ENCODE measurements at places on chromosomes 16 and 17.

DNA sequence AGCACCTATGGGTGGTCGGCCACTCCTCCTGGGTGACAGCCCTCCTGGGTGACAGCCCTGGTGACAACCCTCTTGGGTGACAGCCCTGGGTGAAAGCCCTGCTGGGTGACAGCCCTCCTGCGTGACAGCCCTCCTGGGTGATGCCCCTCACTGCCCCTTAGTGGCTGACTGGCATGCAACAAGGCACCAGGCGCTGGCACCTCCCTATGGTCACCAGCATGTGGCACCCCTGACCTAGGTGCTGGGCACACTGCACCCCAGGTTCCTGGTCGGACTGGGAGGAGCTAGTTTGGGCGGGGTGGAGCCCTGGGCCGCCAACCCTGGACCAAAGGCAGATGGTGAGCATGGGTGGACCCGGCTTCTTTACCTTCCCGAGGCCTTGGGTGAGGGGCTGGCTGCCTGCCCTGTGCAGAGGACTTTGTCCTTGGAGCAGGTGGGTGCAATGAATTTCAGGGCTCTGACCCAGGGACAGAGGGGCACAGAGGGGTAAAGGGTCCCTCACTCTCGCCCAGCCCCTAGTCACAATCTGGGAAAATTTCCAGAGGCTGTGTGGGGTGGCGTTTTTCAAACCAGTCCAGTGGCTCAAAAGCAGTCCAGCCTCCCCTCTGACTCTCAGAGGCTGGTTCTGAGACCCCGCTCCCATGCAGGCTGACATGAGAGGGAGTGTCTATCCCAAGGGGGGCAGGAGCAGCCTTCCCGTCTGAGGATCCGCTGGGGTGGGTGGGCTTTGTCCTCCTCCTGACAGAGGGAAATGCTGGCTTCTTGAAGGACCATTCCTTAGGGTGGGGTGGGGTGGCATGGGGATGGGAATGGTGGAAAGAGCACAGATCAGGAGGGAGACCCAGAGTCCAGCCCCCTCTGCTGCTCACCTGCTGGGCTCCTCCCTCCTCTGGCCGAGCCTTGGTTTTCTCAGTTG, 25.9 kb upstream of the TNFRSF13B start:
- no peak for DNase-seq

- DNase-seq: no peak
Observed at GRCh38 chr17:34656801-34657200, 77.4 kb downstream of the TMEM132E start.

- no peak for DNase-seq
Observed at GRCh38 chr16:26599785-26600104, 467.0 kb upstream of the C16orf82 start.

DNA sequence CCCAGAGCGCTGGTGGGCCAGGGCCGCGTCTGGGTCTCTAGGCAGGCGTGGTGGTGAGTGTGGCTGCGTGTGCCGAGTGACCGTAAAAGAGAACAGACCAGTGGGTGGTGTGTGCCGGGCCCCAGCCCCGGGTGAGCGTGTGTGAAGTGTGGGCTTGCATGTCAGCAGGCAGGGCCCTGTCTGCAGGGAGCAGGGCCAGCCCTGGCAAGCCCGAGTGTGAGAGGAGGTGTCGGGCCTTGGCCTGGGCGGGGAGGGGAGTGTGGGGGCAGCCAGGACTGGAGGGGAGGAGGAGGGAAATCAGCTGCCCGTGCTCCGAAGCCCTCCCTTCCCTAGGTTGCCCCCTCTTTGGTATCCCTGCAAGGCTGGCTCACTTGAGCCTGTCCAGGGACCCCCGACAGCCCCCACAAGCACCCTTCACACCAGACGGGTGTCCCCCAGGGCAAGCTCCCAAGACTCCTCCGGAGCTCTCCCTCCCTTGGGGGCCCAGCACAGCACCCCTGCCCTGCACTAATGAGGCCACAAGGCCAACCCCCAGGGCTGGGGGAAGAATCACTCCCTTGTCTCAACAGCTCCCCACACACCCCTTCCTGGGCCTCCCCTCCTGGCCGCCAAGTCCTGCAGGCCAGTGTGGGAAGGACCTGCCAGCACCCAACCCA, 1.9 kb downstream of the USH1G start:
- no peak for DNase-seq

DNA sequence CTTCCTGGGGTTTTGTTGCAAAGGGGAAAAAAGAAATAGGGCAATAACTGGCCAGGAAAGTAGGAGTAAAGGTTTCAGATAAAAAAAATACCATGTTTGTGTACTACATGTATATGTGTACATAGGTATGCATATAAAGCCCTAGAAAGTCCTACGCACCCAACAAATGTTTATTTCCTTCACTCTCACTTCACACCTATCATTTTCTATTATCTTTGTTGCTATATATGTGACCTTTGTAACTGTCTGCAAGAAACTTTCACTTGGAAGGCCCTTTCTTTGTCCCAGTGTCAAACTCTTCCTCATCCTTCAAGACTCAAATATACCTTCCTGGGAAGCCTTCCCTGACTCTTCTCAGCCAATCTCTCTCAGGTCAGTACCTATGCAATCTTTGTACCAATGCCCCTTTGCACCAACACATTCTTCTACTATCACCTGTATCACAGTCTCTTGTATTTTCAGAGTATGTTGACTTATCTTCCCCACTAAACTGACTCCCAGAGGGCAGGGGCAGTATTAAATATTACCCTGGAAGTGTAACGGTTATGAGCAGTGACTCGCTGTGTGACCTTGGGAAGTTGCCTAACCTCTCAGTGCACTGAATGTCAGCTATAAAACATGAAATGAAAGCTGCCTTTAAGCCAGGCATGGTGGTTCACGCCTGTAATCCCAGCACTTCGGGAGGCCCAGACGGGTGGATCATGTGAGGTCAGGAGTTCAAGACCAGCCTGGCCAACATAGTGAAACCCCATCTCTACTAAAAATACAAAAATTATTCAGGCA, 6.5 kb downstream of the XPO6 start:
- no peak for DNase-seq

- DNase-seq: no peak
Observed at GRCh38 chr16:88602091-88602490, 31.9 kb downstream of the ZC3H18 start.

- DNase-seq: no peak
Observed at GRCh38 chr17:45052052-45052772, 780 bp upstream of the DCAKD start.

DNA sequence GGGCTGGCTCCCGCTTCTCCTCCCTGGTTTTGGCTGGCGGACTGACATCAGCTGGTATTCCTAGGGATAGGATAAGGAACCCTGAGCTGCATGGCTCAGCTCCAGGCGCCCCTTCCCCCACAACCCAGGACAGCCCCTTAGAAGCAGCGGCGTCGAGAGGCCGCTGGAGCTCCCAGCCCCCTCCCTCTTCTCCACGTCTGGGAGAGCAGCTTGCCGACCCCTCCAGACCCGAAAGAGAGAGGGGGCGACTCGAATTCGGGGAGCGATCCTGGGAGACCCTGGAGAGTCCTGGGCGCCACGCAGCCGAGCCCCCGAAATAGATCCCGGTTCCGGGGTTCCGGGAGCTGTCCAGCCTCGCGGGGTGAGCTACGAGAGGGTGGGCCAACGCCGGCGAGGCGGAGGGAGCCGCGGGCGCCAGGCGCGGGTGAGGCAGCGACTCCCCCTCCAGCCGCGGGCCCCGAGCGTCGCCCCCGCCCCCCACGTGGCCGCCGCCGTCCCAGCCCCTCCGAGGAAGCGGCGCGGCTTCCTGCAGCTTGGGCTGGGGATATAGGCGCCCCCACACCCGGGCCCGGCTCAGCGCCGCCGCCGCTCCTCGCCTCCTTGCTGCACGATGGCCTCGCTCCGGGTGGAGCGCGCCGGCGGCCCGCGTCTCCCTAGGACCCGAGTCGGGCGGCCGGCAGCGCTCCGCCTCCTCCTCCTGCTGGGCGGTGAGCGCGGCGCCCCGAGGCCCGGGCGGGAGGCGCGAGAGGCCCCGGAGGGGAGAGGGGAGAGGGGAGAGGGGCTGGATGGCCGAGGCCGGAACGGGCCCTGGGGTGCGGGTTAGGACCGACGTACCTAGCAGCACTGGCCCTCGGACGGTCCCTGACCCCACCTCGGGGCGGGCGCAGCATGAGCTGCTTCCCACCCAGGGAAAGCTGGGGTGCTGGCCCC, at the start of gene RAMP2:
TSS of gene RAMP2 (plus strand) at position 576 of the 930 bp plus-strand sequence. CDS start at position 611, 35 bp downstream.
- DNase-seq: no peak

GRCh38 chr16:55876854-55877253, 1.7 kb upstream of the CES5A start:
- no peak for DNase-seq

DNA sequence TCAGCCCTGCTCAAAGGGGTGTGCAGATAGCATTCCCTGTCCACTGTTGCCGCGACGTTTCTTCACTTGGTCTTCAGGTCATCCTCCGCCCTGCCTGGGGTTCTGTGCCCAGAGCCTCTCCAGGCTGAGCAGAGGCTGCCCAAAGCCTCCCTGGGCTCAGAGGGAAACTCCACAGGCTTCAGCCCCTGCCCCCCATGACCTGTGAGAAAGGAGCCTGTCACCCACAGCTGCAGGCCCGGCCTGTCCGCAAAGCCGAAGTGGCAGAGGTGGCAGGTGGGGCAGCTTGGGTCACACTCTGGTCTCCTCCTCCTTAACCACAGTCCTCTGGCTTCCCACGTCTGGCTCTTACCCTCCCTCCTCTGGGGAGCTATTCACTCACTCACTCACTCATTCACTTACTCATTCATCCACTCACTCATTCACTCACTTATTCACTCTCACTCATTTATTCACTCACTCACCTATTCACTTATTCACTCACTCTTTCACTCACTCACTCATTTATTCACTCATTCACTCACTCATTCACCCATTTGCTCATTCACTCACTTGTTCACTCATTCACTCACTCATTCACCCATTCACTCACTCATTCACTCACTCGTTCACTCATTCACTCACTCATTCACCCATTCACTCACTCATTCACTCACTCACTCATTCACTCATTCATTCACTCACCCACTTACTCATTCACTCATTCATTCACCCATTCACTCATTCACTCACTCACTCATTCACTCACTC, 7.1 kb upstream of the CPSF4L start:
- no peak for DNase-seq

- no peak for DNase-seq
Observed at GRCh38 chr17:28141773-28142172, 99.3 kb downstream of the NLK start.

GRCh38 chr17:76642032-76642561, 1.5 kb downstream of the ST6GALNAC1 start:
- no peak for DNase-seq

GRCh38 chr16:45454-45853, 8.0 kb downstream of the POLR3K start:
- DNase-seq: no peak

DNA sequence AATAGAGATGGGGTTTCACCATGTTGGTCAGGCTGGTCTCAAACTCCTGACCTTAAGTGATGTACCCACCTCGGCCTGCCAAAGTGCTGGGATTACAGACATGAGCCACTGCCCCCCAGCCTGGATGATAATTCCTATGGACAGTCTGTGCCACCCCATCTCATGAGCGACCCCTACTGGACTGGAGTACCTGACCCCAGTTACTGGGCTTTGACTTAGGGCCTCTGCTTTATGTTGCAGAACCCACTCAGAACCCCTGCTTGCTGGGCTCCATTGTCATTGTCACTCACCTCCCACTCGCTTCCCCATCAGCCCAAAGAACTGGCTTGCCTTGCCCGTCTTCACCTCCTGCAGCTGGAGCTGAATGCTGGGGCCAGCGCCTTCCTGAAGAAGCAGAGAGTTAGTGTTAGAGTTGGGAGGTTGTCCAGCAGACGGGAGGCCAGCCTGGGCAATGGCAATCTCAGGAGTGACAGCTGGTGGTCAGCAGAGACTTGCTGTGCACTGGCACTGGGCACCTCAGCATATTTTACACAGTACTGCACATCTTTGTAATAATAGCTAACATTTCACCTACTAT, 4.0 kb downstream of the TAC4 start:
- DNase-seq: no peak

DNA sequence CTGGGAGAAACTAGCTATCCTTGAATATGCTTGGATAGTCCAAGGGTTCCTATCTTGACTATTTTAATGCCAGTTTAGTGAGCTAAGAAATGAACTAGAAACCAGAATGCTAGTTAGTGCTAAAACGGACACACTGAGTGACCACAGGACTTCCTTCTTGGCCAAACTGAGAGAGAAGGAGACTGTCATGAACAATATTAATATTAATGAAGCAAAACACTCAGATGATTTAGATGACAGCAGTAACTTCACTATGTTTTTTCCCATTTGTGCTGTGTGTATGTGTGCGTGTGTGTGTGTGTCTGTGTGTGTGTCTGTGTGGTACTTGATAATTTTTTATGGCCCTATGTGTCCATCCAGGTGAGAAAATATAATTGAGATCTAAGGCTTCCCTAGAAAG, 2.2 kb upstream of the ATXN1L start:
- DNase-seq: no peak

- no peak for DNase-seq
Observed at GRCh38 chr16:55192734-55193133, 131.3 kb upstream of the IRX6 start.

DNA sequence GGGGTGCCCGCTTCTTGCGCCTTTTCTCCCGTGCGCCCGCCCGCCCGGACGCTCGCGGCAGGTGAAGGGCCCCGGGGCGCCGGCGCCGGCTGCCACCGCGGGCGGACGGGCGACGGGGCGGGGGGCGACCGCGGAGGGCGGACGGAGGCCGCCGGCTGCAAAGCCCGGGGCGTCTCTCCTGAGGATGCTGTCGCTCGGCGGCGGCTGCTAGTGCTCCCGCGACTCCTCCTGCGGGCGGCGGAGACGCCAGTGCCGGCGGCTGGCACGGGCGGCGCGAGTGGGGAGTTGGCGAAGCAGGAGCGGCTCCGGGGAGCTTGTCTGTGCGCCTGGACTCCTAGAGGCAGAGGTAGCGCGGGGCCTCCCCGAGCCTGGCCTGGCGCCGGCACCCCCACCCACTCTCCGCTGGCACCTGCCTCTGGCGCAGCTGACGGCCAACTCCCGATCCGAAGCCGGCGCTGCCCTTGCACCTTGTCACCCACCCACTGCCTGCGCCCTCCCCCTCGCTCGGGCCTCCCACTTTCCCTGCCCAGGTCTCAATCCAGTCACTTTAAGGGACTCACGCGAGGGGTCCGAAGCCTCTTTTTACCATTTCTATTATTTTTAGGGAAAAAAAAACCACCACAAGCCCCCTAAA, at the start of gene FAM20A:
TSS of gene FAM20A (minus strand) at position 437 of the 634 bp plus-strand sequence. CDS start 701 bp downstream, outside the sequence.
- DNase-seq: no peak

GRCh38 chr16:76856112-76856511, 334.9 kb upstream of the MON1B start:
- DNase-seq: no peak

- no peak for DNase-seq
Observed at GRCh38 chr17:58504826-58505351, 9.5 kb downstream of the MTMR4 start.

GRCh38 chr16:79734721-79735120, 134.2 kb upstream of the MAF start:
- DNase-seq: no peak

- no peak for DNase-seq
Observed at GRCh38 chr17:13583996-13584700, 17.6 kb downstream of the HS3ST3A1 start.

Measured in amygdala (tissue), 56 donors.